ENCODE measurements at places on chromosomes 16 and 17.
A peak's percentile ranks its signal among the peaks of the same experiment; 100 is the strongest.

GRCh38 chr17:8861495-8862181 is 5.8 kb downstream of the PIK3R6 start:
- no peak for DNase-seq

GRCh38 chr17:62919388-62919787 is 46.6 kb upstream of the TANC2 start:
- no peak for DNase-seq

DNA sequence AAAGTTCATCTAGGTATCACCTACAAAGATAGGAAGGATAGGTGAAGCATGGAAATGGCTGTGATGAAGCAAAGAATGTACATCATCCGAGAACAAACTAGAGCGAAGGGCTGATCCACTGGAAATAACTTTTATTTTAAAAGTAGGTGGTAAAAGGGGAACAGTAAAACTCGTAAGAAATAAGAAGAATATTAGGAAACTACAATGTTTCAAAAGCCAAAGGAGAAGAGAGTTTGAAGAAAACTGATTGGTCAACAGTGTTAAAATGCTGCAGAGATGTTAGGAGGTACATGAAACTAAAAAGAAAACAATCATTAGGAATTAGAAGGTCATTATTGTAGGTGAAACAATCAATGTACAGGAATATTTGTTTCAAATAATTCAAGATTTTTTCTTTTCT is 108.1 kb downstream of the USP32 start:
- DNase-seq: no peak

GRCh38 chr16:63653044-63653839 is 1468.6 kb downstream of the CDH11 start:
- no peak for DNase-seq

GRCh38 chr16:726438-727290 is at the start of the genes CCDC78 and HAGHL:
Gene CCDC78 (minus strand): TSS chr16:726443. CDS start chr16:726367, 76 bp downstream.
Gene HAGHL (plus strand): TSS chr16:727106. CDS start chr16:727510, 404 bp downstream.
- peak; percentile 57 for DNase-seq

- DNase-seq: no peak
Observed at GRCh38 chr16:83539736-83540490, 267.9 kb upstream of the HSBP1 start.

DNA sequence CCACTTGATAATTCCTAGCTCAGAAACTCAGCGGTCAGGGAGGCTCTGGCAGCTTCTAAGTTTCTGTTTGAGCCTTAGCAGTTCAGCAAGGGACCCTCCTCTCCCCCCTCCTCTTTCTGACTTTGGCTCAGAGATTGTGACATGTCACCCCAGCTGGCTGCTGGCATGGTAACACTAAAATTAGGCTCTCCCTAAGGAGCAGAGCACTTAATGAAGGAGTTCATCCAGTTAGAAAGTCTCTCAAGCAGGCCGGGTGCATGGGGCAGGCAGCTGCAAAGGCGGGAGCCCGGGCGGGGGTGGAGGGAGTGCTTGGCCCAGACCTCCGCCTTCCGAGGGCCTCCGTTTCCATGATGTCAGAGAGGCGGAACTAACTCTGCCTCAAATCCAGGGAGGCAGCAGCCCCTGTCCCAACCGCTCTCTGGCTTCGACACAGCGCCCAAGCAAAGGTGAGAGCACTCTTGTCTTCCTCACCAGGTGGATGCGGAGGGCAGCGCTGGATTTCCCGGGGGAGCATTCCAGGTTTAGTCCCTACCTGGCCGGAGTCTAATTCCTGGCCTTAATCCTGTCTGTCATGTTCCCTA is 128.0 kb upstream of the PLCG2 start:
- no peak for DNase-seq

- DNase-seq: peak; percentile 48
Observed at GRCh38 chr17:45270828-45271418, 9.0 kb upstream of the SPATA32 start.

All from CD4-positive, alpha-beta T cell treated with Interleukin-15 for 4 hours (primary cell).